ENCODE measurements at places on chromosomes 5 and 9.

DNA sequence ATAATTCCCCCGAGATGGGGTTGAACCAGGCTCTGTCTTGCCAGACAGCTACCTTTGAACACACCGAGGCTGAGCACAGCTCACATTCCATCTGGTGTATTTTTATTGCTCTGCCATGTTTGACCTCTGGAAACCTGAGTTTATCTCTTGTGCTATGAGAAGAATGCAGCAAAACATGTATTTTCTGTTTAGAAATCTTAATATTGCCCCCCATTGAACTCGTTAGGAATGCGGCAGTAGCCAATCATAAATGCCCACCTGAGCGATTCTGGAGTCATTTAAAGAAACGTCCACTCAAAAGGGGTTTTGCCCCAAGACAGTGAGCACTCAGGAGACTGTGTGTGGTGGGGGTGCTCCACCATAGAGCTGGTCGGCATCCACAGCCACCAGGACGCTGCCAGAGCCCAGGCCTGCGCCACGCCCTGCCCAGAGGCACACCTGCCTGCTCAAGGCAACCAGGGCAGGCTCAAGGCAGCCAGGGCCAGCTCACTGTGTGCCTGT lies 26.9 kb downstream of the FGD3 start:
- DNase-seq: no peak

DNA sequence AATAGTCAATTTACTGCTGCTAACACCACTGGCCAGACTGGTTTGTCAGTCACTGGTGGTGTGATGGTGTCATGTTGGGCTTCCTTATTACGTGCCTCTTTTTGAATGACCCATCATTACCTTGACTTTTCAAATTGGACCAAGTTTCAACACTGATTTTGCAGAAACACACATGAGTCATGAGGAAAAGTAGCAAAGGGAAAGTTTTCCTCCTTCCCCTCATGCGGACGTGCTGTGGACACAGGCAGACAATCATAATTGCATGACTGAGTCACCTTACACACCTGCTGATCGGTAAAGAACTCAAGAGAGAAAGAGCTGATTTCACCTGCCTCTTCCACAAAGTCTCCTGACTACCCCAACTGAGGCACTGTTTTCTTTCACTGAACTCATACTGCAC lies 324.5 kb downstream of the ARRDC3 start:
- DNase-seq: no peak

DNA sequence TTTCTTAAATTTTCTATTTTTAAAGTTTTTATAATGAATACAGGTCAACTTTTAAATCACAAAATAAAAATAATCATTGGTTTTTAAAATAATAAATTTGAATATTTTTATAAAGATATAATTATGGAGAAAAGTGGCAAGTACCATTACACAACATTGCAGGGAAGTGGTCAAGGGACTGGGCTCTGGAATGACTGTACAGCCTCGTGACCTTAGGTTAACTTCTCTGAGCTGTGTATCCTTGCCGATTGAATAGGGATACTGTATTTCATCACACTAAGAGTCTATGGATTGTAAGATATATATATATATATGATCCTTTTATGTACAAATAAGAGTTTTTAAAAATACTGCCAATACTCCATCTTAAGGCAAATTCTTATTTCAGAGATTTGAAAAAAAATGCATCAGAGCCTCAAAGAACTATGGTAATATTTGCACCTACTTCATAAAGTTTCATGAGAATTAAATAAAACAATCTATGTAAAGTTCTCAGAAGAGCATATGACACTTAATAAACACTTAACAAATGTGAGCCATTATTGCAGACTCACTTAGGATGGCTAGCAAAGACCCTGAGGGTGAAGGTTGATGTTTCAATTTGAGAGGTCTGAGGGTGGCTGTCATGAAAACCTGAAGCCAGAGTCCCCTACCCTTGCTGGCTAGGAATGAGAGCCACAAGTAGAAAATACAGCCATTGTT lies 136.5 kb downstream of the CCDC192 start:
- DNase-seq: no peak

DNA sequence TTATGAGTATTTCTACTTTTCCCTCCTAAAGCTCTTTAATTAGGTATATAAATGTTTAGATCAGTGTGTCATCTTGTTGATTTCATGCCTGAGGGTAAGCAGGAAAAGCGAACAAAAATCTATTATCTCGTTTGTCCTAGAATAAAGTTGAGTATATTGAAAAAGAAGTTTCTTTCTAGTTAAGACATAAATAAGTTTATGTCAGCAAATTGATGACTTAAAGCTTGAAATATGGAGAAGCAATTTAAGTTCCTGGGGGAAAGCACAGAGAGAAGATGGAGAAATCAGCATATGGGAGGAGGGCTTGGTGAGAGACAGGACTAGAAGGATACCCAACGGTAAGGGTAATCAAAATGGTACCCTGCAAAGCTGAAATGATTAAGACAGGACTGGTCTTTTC lies 813.4 kb downstream of the MTRR start:
- no peak for DNase-seq

DNA sequence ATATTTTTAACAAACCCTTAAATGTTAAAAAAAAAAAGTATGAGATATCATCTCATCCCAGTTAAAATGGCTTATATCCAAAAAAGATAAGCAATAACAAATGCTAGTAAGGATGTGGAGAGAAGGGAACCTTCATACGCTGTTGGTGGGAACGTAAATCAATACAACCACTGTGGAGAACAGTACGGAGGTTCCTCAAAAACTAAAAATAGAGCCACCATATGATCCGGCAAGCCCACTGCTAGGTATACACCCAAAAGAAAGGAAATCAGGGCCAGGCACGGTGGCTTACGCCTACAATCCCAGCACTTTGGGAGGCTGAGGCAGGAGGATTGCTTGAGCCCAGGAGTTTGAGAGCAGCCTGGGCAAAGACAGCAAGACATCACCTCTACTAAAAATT lies 3.0 kb downstream of the MTMR12 start:
- no peak for DNase-seq

GRCh38 chr5:83172655-83173054 lies 95.3 kb downstream of the XRCC4 start:
- DNase-seq: no peak

DNA sequence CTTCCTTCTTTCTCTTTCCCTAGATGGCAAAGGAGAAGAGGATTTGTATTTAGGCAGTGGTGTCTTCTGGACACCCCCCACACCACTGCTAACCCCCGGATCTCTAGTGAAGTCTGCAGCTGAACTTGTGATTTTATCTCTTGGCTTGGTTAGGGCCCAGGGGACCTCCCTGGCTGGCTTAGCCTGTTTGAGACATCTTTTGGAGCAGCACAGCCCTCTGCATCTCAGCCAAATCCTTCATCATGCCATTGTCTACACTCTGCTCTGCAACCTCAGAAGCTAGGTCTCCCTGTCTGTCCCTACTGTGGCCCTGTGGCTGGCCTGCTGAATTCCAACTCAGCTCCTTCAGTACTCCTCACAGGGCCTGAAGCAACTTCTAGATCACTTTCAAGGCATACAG lies 81.7 kb downstream of the MUSK start:
- DNase-seq: no peak

GRCh38 chr5:150411245-150411979 lies 1.3 kb downstream of the CD74 start:
- DNase-seq: peak; percentile 70

All from GM23338 (cell line).